ENCODE measurements at places on chromosomes 2 and 18. TPM values are rescaled to one million over a fixed set of nuclear protein-coding genes. Genes with fewer than 3 reads are reported as not detected.

DNA sequence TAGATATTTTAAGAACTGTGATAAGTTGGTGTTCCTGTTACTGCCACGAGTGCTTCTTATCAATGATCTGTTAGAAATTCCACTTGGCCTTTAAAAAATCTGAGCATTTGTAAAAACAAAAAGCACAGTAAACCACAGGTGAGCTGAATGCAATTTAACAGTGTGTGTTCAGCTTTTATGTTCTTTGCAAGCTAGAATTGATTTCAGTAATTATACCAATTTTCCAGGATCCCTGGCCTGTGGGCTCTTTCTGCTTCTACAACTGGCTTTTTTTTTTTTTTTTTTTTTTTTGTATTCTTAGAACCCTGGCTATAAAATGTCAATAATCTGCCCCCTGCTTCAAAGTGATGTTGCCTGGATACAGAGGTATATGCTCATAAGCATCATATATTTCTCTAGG lies 548.5 kb upstream of the SLC8A1 start:
- no peak for DNase-seq

DNA sequence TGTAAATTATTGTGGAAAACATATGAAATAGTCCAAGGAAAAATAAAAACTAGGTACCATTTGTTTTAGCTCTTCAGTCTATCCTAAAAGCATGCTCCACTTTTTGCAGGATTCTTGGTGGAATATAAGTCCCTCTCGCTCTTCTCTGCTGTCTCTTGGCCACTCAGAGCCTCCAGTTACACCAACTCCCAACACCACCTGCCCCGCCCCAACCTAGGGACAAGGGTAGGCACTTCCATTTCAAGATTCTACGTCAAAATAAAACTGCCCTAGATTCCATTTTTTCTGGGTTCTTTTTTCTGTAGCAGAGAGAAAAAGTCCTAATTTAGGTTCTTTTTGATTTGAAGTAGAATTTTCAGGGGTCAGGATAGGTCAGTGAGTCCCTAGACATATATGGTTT lies 1036.2 kb upstream of the POU3F3 start:
- DNase-seq, result no peak

DNA sequence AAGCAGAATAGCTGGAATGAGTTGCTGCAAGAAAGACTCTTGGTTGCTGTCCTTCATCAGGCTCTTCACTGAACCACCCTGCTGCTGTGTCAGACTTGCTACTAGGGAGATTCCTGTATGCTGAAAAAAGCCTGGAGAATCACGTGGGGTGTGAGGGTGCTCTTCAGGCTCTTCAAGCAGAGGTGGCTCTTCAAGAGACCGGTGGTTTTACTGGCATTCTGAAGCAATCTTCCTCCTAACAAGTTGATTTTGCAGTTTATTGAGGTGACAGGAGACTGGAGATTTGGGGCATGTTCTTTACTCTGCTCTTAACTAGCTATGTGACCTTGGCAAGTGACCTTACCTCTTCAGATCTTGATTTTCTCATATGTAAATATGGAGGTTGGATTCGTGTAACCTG lies 14.1 kb downstream of the TMEM178A start:
- DNase-seq, result no peak

DNA sequence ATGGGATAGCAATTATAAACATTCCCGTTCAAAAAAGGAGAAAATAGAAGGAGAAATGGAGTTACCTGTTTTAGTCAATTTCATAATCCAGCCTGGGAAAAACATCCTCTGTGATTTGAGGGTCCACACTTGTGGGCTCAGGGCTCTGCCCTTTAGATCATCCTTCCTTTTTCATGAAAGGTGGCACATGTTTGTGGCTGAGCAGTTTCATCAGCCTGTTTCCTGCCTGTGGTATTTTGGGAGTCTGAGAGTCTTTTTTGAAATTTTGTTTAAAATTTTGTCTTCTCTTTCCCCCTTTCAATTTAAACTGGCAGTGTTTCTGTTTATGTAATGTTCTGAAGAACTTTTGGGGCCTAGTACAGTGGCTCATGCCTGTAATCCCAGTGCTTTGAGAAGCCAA lies 84.0 kb downstream of the KIAA1328 start:
- no peak for DNase-seq

DNA sequence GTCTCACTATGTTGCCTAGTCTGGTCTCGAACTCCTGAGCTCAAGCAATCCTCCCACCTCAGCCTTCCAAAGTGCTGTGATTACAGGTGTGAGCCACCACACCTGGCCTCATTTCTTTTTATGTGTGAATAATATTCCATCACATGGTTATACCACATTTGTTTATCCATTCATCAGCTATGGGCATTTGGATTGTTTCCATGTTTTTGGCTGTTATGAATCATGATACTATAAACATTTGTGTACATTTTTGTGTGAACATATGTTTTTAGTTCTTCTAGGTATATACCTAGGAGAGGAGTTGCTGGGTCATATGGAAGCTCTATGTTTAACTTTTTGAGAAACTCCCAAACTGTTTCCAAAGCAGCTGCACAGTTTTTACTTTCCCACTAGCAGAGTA lies 24.4 kb downstream of the PKP4 start:
- DNase-seq, result no peak

- DNase-seq, result no peak
Measured at GRCh38 chr2:28209864-28210263, 182.8 kb upstream of the FOSL2 start.

DNA sequence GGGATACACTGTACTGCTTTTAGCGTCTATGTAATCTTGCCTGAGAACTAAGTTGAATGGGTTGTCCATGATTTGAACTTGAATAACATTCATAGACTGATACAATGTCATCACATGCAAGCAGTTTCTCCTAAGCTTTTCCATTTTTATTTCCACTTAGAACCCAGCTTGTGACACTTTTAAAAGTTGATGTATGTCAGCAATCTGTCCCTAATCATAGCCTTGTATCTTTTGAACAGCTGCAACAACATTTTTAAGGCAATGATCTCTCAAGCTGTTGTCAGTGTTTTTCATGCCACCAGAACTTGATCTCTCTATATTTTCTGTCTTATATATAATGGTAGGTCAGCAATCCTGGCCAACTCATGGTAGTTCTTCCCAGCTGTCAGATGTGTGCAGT lies 185.0 kb downstream of the DOK6 start:
- no peak for DNase-seq

GRCh38 chr2:109177635-109178034 lies 48.6 kb downstream of the SH3RF3 start:
- no peak for DNase-seq

GRCh38 chr2:208406474-208407451 lies at the start of gene PTH2R:
PTH2R (plus strand) TSS chr2:208406792; CDS start chr2:208407044, 252 bp downstream.
- no peak for DNase-seq

DNA sequence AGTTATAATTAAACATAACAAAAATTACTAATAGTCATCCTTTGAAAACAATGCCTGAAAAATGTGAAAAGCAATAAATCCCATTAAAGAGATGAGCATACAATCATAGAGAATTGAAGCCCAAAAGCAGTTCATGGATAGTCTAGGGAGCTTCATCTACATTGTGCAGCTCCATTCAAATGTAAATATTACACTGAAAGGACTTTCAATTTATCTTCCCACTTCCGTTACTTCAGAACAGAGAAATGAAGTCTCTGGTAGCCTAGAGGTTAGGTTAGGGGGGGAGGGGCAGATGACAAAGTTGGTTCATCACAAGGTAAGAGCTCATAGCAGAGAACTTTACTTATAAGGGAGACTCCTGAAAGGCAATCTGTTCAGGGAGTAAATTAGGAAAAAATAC lies 126.6 kb upstream of the RGPD4 start:
- no peak for DNase-seq

- DNase-seq, result no peak
Measured at GRCh38 chr2:71463342-71463654, 9.9 kb downstream of the DYSF start.

- DNase-seq, result no peak
Measured at GRCh38 chr2:161004379-161004778, 155.8 kb upstream of the TANK start.

- no peak for DNase-seq
Measured at GRCh38 chr2:16664809-16665747, 556 bp downstream of the CYRIA start.

GRCh38 chr2:34308140-34308539 lies 709.0 kb upstream of the FAM98A start:
- no peak for DNase-seq

GRCh38 chr2:39657287-39657937 lies 8.3 kb upstream of the TMEM178A start:
- DNase-seq, result no peak

- no peak for DNase-seq
Measured at GRCh38 chr2:201248288-201248844, 12.0 kb upstream of the CASP8 start.

GRCh38 chr2:205696331-205696926 lies 14.1 kb downstream of the NRP2 start:
- peak; percentile 64 for DNase-seq

DNA sequence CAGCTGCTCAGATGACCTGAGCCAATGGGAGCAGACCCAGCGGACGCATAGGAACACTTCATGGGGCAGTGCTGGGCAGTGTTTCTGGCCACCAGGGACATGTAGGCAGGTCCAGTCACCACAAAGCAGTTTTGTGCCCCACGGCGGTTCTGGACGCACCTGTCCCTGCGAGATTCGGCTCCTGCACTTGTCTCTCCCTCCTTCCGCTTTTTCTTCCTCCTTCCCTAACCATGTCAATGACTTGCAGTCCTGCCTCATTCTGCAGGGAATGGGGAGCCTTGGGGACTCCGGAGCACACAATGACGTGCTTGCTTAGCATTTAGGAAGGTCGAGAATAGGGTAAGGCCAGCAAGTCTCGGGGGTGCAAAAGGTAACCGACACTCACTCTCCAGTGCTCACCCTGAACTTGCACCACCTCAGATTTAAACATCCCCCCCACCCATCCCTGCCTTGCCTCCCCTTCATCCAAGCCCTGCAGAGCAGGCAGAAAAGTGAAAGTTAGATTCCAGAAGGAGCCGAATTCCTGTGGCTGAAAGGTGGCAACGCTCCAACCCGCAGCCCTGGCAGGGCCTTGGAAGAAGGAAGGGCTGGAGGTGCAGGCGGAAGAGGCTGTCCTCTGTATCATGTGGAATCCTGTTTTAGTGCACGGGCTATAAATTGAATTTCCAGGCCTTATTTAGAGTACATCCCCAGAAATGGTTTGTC lies 40.5 kb upstream of the ATG16L1 start:
- DNase-seq, result no peak

DNA sequence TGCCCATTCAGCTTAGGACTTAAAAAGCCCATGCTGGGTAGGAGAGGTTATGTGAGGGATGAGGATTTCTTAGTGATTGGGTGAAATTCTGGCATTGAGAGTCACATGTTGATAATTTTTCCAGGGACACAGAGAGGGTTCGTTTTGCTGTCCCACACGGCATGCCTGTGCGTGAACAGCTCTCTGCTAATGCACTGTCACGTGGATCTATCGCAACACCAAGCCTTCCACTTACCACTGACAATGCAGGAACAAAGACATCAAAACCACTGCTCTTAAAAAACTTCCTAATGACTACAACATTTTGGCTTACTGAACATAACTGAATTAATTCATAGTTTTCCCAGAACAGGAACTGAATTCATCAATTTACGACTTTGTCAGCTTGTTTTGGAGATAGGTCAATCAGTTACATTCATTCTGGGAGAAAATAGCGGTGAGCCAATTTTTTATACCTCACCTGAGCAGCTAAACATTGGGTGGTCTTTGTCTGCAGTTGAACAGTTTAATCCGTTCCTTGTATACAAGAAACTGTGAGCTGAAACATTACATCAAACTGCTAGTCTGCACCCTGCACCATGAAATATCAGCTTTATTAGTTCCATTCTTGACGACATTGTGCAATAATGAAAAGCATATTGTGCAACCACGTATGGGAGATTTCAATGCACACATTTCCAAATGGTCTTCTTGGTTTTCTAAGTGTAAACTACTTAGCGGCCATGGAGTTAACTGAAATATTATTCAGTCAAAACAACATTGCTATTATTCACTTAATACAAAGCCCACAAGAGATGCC lies 127.1 kb downstream of the LPIN1 start:
- DNase-seq, result no peak

GRCh38 chr2:236818281-236819045 lies 248.8 kb downstream of the ACKR3 start:
- DNase-seq, result no peak

- DNase-seq, result peak; percentile 73
Measured at GRCh38 chr2:241558532-241559322, at the start of gene BOK. BOK (plus strand) TSS chr2:241558745; CDS start chr2:241559484, 739 bp downstream.

DNA sequence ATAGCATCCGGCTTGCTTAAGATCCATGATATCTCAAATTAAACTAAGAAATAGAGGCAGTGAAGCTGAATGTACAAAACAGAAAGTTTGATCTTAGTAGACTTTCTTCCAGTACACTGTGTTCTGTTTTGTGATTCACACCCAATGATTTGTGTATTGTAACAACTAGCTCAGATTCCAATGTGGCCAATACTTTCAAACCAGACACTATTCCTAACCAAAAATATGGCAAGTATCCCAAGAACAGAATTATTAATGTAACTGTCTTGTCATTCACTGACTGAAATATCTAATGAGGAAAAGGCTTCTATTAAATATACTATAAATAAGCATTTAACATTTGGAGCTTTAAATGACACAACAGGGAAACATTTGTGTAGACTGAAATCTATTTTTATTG lies 299.1 kb downstream of the NRXN1 start:
- no peak for DNase-seq

GRCh38 chr2:213285404-213285803 lies 1.1 kb downstream of the SPAG16 start:
- DNase-seq, result no peak

DNA sequence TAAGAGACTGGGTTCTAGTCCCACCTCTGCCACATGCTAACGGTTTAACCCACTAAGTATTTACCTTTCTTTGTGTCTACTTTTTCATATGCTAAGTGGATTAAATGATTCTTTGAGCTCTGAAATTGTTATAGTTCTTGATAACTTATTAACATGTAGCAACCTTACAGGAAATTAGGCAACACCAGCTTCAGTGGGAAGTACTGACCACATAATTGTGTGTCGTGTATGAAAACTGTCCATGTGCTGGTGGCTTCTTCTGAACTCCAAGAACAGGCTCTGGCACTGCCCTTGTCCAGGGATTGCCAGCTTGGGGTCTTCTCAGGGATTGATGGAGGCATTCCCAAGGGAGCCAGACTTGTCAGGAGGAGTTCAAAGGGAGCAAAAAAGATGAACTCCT lies 427.7 kb downstream of the TGIF1 start:
- DNase-seq, result no peak

GRCh38 chr2:3871002-3871401 lies 167.6 kb downstream of the DCDC2C start:
- no peak for DNase-seq

DNA sequence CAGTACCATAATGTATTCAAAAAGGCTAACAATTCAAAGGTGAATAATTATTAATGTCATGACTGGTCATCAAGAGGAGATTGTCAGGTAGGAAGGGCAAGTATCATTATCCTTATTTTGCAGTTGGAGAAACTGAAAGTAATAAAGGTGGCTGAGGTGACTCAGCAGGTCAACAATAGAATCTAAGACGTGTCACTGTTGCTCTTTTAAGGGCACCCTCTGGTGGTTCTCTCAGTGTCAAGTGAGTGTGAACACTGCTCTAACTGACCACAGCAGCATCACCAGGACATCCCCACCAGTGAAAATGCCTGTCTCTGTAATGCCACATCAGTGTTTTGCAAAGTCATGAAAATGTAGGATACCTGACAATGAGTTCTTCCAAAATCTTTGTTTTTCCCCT lies 69.7 kb downstream of the DCC start:
- peak; percentile 12 for DNase-seq

UGT1A8 gene
- not detected for total RNA-seq

TUBA4B gene
- total RNA-seq, result 0.29 TPM

SATB2 gene
- total RNA-seq, result 5.5 TPM

DLX2 gene
- total RNA-seq, result 0.15 TPM

WDCP gene
- 39.4 TPM for total RNA-seq

COL4A4 gene
- not detected for total RNA-seq

SRSF7 gene
- 275 TPM for total RNA-seq

ASB3 gene
- 40.1 TPM for total RNA-seq

Measured in HepG2 (cell line).